Activated CD4-positive, alpha-beta T cell treated with anti-CD3 and anti-CD28 coated beads, Interleukin-10, Interleukin-2, amounts not matched to agents 100 ng/mL and 50 ng/mL, durations not matched to agents 16 hours and 8 hours (primary cell): ENCODE measurements at places on chromosomes 16 and 17.
A peak's percentile ranks its signal among the peaks of the same experiment; 100 is the strongest.

DNA sequence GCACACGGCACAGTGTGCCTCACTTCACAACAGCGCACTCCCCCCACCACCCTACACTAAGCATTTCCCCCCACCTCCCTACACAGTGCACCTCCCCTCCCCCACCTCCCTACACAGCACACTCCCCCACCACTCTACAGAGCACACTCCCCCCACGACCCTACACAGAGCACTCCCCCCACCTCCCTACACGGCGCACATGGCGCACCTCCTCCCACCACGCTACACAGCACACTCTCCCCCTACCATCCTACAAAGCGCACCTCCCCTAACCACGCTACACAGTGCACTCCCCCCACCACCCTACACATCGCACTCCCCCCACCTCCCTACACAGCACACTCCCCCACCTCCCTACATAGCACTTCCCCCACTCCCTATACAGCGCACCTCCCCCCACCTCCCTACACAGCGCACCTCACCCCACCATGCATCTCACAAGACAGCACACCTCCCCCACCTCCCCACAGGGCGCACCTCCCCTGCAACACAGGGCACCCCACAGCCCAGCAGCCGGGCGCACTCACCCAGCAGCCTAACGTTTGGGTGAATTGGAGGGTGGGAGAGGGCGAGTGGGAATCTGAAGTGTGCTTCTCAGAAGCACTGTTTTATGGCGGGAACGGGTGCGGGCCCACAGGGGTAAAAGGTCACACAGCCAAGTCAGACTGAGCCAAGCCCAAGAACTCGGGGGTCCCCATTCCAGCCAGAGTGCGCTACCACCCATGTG, 10.3 kb downstream of the KNOP1 start:
- DNase-seq = no peak

- no peak for DNase-seq
Measured at GRCh38 chr16:49000594-49000993, 281.0 kb downstream of the CBLN1 start.

DNA sequence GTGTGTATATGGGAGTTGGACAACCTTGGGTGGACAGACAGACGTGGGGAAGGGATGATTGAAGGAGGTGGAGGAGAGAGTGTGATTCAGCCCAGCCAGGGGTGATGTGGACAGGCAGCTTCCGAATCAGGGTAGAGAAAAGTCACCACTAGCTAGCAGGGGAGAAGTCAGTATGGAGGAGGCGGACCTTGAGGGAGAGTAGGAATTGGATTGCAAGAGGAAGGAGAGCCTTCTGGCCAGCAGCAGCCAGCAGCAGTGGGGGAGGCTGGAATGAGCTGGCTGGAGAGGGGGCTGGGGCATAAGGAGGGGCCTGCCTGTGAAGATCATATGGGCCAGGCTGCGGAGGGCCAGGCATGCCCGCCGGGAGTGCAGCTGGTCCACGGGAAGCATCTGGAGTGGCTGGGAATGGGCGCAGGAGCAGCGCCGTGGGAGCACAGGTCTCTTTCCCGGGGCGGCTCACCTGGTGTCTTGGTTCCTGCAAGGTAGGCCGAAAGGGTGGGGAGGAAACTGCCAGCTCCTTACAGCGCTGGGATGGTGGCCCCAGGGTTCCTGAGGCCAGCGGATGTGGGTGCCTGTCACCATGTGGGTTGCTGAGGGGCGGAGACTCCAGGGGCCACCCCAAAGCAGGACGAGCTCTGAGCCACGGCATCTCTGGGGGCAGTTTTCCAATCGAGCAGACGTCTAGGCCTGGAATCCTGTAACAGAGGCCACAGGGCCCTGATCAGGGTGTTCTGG, 235.3 kb downstream of the SEC14L1 start:
- DNase-seq = peak; percentile 83

GRCh38 chr17:50265212-50265611, 9.1 kb upstream of the TMEM92 start:
- DNase-seq = no peak

DNA sequence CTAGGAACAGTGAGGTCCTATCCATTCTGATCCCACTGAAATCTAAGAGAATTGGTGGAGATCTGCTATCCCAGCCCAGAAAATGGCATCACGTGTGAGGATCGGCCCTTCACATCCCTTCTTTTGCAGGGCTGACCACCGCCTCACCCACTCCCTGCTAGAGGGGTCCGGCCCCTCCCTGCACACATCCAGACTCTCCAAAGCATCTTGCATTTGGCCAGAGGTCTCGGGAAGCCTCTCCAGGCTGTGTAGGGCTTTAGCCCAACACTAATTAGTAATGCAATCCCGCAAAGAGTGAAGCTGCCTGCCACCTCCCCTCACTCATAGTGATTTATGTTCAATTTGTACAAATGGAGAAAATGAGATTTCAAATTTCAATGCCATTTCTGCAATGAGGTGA, 434.4 kb upstream of the ZFHX3 start:
- no peak for DNase-seq

GRCh38 chr17:80145076-80146075, 1.6 kb downstream of the EIF4A3 start:
- peak; percentile 43 for DNase-seq

GRCh38 chr16:11007714-11008280, 63.4 kb downstream of the CLEC16A start:
- DNase-seq = no peak

DNA sequence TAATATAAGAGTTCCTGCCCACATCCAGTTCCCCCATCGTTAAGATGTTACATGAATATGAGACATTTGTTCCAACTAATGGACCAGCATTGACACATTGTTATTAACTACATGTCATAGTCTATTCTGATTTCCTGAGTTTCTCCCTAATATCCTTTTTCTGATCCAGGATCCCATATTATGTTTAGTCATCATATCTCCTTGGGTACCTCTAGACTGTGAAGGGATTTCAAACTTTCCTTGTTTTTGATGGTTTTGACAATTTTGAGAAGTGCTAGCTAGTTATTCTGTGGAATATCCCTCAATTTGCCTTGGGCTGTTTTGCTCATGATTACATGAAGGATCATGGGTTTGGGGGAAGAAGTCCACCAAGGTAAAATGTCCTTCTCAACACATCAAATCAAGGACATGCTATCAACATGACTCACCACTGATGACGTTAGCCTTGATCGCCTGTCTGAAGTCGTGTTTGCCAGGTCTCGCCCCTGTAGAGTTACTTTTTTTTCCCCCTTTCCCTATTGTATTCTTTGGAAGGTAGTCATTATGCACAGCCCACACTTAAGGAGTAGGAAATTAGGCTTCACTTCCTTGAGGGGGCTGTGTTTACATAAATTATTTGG, 42.5 kb downstream of the CACNG3 start:
- no peak for DNase-seq

- no peak for DNase-seq
Measured at GRCh38 chr16:14061732-14062259, 9.3 kb upstream of the MRTFB start.

- DNase-seq = no peak
Measured at GRCh38 chr17:50443505-50443974, 17.5 kb downstream of the ACSF2 start.

- peak; percentile 30 for DNase-seq
Measured at GRCh38 chr17:41917679-41918313, 955 bp downstream of the ACLY start.

DNA sequence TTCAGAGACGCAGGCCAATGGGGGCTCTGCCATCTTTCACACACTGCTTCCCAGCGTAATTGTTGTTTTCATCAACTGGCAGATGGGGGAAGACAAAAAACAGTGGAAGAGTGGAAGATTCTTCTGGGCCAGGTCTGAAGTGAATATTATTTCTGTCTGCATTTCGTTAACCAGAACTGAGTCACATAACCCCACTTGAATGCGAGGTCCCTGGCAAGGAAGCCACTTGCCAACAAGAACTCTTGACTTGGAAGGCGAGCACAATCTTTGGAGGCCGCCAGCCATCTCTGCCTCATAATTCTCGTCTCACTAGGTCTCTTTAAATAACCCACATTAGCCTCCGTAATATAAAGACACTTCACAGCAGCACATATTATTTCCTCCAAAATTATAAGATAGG, 75.4 kb downstream of the CYB561 start:
- no peak for DNase-seq
